ENCODE measurements at places on chromosomes 16 and 17.

DNA sequence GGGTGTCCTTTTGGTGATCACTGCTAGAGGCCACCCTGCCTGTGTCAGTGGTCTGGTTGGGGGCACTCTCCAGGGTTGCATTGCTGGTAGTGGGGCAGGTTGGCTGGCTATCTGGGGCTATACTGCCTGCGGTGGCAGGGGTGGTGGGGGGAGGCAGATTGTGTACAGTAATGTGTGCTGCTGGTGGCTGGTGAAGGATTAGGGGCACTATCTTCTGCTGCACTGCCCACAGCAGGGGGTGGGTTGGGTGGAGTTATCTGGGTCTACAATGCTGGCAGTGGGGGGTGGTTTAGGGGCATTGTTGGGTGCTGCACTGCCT lies 204.0 kb upstream of the WSB1 start:
- DNase-seq: no peak

- no peak for DNase-seq
Observed at GRCh38 chr17:19753661-19754463, 5.8 kb upstream of the ALDH3A1 start.

DNA sequence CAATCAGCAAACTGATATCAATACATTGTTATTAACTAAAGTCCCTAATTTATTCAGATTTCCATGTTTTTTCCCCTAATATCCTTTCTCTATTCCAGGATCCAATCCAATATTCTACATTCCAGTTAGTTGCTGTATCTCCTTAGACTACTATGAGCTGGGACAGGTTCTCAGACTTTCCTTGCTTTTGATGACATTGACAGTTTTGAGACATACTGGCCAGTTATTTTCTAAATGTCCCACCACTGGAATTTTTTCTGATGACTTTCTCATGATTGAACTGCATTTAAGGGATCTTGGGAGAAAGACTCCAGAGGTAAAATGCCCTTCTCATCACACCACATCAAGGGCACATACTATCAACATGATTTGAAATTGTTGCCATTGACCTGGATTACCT lies 177.1 kb upstream of the MAF start:
- DNase-seq: no peak

- no peak for DNase-seq
Observed at GRCh38 chr17:70905796-70906195, 736.5 kb downstream of the KCNJ2 start.

DNA sequence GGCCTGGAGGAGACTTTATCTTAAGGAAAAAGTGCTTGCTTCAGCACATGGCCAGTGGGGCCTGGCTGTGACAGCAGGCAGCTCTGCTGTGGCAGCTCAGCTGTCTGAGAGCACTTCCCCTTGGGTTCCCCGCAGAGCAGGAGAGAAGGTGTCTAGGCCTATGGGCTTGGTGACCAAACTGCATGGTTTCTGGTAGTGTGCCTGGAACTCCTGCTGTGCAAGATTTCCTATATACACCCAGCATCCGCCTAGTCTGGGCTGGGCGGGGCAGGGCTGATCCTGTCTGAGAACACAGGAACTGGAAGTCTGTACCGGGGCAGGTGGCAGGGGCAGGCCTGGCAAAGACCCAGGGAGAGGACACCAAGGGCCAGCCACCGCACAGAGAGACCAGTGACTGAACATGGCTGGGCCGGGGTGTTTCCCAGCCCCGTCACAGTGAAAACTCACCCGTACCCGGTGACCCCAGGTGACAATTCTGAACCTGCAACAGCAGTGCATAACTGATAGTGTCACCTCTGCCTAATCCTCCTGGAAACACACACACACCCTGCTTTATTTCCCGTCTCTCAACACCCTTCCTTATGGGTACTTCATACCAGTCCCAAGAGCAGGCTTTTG lies 39.3 kb downstream of the CHD9 start:
- DNase-seq: peak; percentile 33

All from CD4-positive, alpha-beta T cell treated with Interferon alpha-2 for 1 hour (primary cell).